Liver (tissue), 10 donors: ENCODE measurements at places on chromosomes 2 and 18.

DNA sequence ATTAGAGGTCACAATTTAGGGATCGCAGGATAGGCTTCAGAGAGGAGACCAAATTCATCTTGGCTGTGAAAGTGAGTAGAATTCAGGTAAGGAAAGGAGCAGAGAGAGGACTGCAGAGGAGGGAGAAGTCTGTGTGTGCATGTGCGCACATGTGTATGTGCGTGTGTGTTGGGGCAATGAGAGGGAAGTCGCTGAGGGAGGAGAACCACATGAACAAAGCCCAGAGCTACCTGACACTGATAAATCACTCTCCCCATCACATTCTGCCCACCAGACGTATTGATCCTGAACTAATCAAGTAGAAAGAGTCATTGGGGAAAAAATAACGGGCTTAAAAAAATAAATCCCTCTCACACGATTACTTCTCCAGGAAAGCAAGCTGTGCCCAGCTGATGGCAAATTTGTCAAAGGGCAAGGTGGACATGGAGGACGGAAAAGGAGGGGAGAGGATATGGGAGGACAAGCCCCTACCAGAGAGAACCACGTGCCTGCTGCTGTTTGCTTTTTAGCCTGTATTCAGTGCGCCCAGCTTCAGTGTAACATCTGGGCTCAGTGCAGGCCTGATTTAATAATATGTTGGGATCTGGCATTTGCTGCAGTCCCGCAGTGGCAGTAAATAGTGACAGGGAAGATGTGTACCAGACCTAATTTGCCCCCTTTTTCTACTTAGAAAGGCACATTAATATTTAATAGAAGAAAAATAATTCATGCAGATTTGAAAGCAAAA lies 307.5 kb downstream of the C1D start:
- no peak for DNase-seq

DNA sequence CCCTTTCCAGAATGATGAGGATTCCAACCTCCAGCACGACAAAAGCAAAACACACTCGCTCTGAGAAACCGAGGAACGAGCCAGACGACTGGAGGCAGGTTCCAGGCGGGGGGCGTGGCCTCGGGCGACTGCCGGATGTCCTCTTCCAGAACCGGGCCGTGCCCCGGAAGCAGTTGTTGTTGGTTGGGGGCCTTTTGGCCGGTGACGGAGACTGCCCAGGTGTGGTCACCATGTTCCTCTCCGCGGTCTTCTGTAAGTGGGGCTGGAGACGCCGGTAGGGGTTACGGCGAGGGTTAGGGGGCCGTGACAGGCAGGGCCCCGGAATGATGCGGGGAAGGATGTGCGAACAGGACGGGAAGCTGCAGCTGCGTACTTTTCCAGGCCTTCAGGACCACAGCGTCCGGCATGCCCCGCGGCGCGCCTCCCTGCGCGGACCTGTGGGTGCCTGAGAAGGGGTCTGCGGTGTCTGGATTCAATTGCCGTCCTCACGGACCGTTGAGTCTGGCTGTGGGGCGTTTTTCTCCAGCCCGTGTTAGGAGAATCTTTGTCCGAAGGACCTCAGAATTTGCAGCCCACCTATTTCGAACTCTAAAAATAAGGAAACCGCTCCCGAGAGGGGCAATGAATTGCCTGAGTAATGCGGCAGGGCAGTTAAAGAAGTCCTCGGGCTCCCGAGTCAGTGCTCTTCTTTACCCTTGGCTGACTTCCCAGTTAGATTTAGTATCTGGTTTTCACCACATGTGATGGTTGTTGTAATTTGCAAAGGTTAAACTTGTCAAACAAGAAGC lies at the start of gene MRPL33:
Gene MRPL33 (plus strand): TSS at position 172 of the 788 bp plus-strand sequence. CDS start 59 bp downstream, at position 231.
- peak; percentile 93 for DNase-seq

- no peak for DNase-seq
Observed at GRCh38 chr18:61679836-61680235, 213.0 kb downstream of the RNF152 start.

DNA sequence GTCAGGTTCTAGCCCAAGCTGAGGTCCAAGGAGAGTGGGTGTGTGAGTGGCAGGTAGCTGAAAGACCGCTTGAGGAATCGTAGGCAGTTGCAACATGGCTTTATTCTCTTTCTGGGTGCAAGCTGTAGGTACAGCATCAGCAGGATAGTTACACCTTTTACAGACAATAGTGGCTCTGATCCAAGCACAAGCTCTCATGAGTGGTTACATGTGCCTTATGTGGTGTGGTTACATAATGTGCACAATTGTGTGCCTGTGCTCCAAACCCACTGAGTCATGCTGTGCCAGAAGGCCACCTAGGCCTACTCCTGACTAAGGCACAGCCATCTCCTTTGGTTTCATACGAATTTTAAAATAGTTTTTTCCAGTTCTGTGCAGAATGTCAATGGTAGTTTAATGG lies 227.6 kb downstream of the SATB2 start:
- DNase-seq = no peak

- DNase-seq = no peak
Observed at GRCh38 chr2:121342751-121343150, 57.7 kb upstream of the TFCP2L1 start.

DNA sequence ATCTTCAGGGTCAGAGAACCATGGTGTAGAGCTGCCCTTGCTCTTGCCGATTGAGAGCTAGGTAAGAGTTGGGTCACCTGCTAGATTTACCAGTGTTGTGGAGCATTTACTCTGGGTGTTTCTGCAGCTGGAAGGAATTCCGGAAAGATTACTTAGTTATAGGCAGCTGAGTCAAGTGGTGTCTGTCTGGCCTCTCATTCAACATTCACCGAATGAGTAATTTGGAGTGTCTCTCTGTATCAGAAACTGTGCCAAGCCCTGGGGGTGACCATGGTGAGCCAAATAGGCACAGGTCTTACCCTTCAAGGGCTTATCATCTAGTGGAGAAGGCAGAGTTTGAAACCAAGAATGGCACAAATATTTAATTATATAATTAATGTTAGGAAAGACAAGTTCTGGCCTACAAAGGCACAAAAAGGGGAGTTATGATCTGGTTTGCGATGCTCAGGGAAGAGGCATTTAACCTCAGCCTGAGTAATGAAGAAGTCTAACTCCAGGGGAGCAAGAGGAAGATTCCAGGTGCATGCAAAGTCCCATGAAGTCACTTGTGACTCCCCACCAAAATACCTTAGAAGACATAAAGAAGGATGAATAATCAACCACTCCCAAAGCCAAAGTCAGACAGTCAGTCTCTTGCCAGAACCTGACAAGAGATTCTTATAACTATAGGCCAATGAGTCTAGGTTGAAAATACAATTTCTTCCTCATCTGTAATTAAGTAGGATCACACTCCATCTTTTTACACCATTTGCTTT lies 12.5 kb downstream of the SETBP1 start:
- no peak for DNase-seq

DNA sequence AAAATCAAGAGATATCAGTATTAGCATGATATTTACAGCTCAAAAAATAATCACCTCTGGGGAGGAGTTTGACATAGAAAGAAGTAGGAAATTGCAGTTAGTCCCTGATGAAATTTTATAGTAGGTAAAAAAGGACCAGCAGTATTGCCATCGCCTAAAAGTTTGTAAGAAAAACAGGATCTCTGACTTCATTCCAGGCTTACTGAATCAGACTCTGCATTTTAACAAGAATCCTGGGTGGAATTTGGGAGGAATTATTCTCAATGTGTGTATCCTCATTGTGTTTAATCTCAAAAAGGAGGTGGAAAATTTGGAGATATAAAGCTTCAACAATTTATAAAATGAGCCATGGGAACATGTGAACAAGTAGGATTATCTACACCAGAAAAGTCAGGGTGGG lies 31.2 kb upstream of the STAT1 start:
- no peak for DNase-seq

GRCh38 chr2:127671557-127672302 lies 3.6 kb downstream of the LIMS2 start:
- DNase-seq = no peak

- no peak for DNase-seq
Observed at GRCh38 chr2:14143435-14143834, 489.1 kb upstream of the LRATD1 start.

- DNase-seq = no peak
Observed at GRCh38 chr2:160482673-160483072, 10.9 kb downstream of the RBMS1 start.
